ENCODE measurements at places on chromosomes 16 and 17.

DNA sequence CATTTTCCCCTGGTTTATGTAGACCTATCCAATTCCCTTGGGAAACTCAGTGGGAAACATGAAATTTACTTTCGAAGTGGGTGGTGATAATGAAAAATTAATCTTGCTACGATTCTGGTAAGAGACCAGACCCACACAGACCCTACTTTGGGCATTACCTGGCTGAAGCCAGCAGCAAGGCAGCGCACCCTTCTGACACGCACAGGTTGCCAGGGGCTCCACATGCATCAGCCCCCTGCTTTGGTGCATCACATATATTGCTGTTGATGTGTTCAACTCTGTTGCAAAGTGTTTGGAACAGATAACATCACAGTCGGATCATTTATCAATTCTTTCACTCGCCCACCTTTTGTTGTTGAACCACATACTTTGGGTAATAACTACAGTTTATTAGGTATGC, 26.6 kb downstream of the SMARCE1 start:
- no peak for DNase-seq

GRCh38 chr17:42894283-42895184, 6.1 kb upstream of the G6PC1 start:
- no peak for DNase-seq

- DNase-seq = no peak
These were observed 240.0 kb downstream of the C16orf95 start for GRCh38 chr16:87076950-87077749.

DNA sequence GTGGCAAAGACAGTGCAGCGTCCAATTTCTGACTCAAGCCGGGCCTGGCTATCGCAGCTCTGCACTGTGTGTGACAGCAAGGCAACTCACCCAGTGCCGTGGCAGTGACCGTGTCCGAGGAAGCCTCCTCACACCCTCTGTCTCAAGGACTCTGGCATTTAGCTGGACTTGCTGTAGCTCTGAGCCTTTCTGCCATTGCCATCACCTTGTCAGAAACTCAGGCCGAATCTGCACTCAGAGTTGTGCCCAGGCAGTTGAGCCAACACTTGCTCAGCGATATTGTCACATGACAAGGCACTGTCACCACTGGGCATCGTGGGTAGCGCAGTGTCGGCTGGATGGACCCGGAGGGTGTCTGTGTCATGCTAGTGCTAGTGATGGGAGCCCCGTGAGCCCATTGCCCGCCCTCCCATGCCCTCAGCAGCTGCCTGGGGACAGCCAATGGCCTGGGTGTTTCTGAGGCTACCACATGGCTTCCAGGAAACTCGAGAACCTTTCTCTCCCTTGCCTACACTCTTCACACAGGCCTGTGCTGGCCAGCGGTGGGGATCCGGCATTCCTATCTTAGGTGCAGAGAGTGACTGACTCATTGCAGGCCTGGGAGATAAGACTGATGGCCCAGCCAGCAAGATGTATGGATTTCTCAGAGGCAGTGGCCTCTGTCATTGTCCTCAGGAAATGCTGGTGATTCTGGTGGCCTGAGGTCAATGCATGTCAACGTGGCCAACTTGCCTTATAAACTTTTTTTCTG, 22.1 kb upstream of the STH start:
- no peak for DNase-seq

DNA sequence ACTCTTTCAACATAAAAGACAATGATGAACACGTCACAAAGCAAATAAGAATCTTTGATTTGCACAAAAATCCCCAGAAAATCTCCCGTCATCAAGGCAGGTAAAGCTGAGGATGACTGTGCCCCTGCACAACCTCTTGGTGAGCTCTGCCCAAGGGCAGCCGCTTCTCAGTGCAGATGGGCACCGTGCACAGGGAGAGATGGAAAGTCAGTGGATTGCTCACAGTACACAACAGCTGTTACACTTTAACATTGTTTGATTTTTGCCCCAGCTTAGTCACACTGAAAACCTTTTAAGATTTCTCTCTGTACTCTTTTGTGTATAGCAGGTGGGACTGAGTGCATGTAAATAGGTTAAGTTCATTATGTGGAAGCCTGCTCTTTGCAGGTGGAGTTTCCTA, 104.2 kb downstream of the CDK5R1 start:
- DNase-seq = no peak

DNA sequence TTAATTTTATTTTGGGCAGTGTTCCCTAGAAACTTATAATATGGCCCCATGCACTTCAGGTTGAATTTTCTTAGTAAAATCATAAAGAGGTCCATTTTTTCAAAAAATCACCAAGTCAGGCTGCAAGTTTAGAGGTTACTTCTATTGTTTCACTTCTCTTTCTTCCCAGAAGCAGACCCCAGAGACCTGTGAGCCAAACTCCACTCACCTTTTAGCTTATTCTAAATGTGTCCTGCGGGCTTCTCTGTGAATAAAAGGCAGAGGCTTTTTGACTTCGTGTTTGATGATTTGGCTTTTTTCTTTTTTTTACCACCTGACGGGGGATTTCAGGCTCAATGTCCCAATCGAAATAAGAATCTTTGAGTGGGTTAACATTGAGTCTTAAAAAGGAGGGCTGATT, 7.4 kb downstream of the PRKCB start:
- no peak for DNase-seq

- no peak for DNase-seq
These were observed 4.6 kb upstream of the ALDOA start for GRCh38 chr16:30060836-30061554.

DNA sequence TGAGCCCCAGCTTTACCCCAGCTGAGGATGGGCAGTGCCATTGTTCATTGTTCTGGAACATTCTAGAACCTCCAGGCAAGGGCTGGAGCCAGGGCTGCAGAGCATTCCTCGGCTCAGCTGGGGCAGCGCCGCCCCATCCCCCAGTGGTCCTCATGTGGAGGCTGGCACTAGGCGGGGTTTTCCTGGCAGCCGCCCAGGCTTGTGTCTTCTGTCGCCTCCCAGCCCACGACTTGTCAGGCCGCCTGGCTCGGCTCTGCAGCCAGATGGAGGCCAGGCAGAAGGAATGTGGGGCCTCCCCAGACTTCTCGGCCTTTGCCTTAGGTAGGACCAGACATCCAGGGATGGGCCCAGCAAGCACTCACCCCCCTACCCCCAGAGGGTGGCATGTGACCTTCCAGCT, at the start of gene TMEM95:
TSS of gene TMEM95 (plus strand) at position 104 of the 400 bp plus-strand sequence. CDS start at position 153, 49 bp downstream.
- no peak for DNase-seq

GRCh38 chr16:14035092-14035491, 36.0 kb upstream of the MRTFB start:
- no peak for DNase-seq

- DNase-seq = no peak
These were observed 11.7 kb downstream of the ABCC1 start for GRCh38 chr16:15961060-15961511.

GRCh38 chr17:46264456-46265198, 30.3 kb upstream of the LRRC37A start:
- no peak for DNase-seq

DNA sequence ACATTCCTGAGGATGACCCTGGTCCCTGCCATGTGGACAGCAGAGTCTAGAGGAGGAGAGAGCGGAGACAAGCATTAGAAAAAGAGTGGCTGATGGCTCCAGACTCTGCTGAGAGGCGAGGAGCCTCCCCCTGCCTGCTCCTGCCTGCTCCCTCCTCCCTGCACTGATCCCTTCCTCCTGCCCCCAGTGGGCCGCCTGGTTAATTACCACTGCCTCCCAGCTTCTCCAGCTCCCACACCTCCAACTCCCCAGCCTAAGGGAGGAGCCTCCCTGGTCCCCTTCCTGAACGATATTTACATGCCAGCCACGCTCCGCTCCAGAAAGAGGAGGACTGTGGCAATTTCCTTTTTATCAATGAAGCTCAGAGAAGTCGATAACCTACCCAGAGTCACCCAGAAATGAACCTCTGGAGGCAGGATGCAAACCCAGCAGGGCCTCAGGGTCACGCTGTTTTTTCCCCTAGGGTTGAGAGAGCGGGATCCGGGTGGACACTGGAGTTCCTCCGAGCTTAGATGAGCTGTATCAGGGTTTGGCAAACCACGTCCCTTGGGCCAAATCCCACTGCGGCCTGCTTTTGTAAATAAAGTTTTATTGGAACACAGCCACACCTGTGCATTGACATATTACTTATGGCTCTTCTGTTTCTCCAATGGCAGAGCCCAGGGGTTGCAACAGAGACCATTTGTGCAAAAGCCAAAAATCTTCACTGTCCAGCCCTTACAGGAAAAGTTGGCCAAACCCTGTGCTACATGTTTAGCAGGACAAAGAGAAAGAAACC, 27.1 kb upstream of the JPH3 start:
- no peak for DNase-seq

DNA sequence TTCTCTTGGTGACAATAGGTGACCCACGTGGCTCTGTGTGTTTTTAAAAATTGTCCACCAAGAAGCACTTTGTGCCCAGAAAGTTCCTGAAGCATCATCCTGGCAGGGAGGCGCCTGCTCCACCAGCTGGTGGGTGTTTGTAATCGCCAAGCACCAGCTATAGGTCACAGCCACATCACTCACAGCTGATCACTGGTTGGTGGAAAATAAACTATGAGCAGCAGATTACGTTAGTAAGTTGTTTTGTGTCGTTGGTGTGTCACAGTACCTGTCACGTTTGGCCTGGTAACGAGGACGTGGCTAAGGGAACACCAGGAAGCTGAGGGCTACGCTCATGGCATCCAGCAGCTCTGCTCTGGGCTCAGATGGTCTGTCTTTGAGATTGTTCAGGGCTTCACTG, 10.1 kb downstream of the MRM3 start:
- no peak for DNase-seq

Data from right renal pelvis (tissue), 4 donors.